ENCODE measurements at places on chromosomes 1 and 21. TPM values are rescaled to one million over a fixed set of nuclear protein-coding genes. Genes with fewer than 3 reads are reported as not detected.

The ARHGEF19 gene
- 17.1 TPM for total RNA-seq

The OR2G6 gene
- not detected for total RNA-seq

The MYOG gene
- total RNA-seq, result not detected

The PLA2G2C gene
- total RNA-seq, result 0.09 TPM

The TNFRSF18 gene
- total RNA-seq, result 2.7 TPM

- no peak for DNase-seq
Measured at GRCh38 chr1:151581921-151582320, 29.9 kb upstream of the SNX27 start.

GRCh38 chr1:20142001-20142710 lies 3.0 kb downstream of the PLA2G2F start:
- DNase-seq, result no peak

DNA sequence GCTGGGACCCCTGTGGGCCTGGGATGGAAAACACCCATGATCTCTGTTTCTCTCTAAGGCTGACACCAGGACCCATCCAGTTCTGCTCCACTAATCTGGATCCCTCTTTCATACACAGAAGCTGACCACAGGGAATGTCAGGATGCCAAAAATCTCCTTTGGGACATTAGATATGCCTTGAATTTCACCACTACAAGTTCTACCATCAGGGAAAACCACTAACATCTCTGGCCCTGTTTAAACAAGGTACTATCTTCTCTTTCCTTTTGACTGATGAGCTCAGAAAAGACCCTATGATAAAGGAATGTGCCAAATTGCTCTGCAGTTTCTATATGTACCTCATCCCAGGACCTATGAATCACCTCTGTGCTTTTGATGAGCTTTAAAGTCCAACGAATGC lies 10.2 kb upstream of the PLXNA2 start:
- DNase-seq, result no peak

- no peak for DNase-seq
Measured at GRCh38 chr1:216641669-216642460, 81.4 kb downstream of the ESRRG start.

DNA sequence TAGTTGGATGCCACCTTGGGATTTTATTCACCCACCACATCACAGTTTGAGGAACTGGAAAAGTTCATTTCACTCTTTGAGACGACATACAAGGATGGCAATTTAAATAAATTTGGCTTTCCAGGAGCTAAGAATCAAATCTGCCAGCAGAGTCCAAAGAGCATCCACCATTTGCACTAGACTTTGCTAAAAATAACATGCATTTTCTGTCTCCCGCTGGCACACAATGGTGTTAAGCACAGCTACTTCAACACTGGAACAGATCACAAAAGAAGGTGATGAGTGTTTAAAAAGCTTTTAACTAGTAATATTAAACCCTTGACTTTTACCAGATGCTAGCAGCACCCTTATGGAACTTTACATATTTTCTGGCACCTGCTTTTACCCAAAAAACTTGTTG lies 44.6 kb downstream of the MAEL start:
- no peak for DNase-seq

DNA sequence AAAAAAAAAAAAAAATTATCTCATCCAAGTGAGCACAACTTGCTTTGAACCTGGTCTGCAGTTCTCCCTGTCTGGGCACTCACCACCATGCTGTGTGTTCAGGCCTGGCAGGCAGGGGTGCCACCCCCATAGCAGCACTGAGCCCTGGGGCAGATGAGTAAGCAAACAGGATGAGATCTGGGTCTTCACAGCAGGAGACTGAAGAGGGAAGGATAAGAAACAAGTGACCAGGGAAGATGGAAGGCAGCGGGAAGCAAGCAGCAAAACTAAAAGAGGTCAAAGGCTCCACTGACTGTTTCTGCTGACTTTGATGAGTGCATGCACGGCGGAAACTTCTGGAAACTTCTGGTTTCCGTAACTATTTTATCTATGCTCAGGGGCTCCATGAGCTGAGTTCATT lies 133.5 kb upstream of the SOD1 start:
- DNase-seq, result no peak

DNA sequence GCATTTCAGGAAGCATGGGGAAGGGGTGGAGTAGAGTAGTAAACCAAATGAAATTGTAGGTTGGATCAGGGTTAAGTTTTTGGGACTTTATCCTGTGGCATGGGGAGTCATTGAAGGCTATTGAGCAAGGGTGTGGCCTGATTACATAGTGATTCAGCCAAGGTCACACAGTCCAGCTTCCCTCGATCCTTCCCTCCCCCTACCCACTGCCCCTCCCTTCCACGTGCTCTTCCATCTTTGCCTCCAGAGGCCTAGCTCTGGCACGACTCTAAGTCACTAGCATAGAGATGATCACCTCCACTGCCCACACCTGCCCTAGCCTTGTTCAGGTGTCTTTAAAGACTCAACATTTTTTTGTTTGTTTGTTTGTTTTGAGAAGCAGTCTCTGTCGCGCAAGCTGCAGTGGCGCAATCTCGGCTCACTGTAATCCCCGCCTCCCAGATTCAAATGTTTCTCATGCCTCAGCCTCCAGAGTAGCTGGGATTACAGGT lies 37.2 kb upstream of the SLC9A1 start:
- DNase-seq, result no peak

DNA sequence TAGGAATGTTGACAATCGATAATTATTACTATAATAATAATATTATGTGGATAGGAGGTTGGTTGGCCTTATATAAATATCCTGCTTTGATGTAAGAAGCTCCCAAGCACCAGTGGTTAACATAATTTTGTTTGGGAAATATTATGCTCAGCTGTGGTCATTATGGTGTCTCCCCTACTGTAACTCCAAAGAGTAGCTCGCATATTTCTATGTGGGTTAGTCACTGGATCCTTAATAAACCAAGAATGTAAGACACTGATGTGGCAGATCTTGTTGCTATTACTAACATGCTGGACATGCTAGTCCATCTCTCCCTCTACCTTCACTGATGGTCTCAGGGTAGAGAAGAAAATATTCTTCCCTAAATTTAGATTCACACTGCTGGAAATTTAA lies 79.2 kb upstream of the RALGPS2 start:
- DNase-seq, result no peak

DNA sequence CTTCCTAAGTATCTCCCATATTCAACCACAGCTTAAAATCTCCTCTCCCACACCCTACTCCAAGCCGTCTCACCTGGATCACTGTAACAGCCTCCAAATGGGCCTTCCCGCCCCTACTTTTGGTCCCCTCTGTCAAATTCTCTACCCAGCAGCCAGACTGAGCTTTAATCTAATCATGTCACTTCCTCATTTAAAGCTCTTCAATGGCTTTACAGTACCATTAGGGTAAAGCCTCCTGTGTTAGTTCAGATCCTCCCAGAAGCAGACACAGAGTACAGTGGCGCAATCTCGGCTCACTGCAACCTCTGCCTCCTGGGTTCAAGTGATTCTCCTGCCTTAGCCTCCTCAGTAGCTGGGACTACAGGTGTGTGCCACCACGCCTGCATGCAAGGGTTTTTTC lies 46.8 kb upstream of the PSEN2 start:
- no peak for DNase-seq

DNA sequence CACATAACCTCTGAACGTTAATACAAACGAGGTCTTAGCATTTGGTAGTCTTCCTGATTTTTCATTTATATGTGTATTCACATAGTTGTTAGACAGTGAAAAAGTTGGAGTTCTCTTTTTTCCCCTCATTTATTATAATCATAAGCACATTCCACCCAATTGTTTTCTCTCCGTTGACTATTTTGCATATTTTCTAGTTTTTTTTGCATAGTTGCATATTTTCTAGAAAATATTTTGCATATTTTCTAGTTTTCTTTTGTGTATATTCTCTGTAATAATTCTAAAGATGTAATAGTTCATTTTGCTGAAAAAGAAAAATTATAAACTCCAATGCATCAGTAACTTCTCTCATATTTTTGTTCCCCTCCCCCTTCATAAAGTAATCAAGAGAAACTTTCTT lies 47.5 kb downstream of the FYB2 start:
- DNase-seq, result no peak

- DNase-seq, result no peak
Measured at GRCh38 chr1:226402739-226403165, 5.1 kb downstream of the PARP1 start.

DNA sequence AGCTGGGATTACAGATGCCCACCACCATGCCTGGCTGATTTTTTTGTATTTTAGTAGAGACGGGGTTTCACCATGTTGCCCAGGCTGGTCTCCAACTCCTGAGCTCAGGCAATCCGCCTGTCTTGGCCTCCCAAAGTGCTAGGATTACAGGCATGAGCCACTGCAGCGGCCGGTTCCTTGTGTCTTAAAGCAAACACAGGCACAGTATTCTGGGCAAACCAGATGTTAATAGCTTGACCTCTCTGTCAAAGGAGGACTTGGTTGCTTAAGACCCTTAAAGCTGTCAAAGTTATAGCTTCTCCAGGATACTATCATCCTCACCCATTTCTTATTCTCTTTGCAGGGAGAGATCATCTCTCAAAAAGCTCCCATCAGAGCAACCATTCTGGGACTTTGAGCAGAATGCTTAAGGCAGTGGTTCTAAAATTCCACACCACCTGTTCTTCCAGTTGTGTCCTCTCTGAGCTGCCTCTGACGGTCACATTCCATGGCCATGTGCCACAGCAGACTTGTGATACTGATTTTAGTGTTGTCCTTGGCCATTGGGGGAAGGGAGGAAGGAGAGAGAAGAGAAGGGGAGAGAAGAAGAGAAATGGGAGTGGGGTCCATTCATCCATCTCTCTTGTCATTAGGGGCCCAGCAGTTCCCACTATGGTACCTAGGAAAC lies 81.8 kb downstream of the PBX1 start:
- no peak for DNase-seq

DNA sequence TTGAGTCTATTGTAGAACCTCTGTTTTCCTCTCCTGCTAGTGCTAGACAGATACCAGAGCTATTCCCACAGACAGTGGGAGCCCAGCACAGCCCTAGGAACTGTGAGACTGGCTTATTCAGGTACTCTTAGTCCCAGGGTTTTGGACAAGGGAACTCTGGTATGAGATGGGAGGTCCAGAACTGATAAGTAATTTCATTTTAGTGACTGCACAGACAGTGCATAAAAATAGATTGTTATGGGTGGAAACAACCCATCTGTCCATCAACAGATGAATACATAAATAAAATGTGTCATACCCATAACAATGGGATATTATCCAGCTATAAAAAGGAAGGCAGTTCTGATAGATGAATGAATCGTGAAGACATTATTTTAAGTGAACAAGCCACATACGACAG lies 9.0 kb downstream of the EPS8L3 start:
- DNase-seq, result no peak

GRCh38 chr1:94332516-94332915 lies 85.7 kb upstream of the ABCD3 start:
- no peak for DNase-seq

GRCh38 chr1:15316510-15316909 lies 69.5 kb downstream of the FHAD1 start:
- no peak for DNase-seq

DNA sequence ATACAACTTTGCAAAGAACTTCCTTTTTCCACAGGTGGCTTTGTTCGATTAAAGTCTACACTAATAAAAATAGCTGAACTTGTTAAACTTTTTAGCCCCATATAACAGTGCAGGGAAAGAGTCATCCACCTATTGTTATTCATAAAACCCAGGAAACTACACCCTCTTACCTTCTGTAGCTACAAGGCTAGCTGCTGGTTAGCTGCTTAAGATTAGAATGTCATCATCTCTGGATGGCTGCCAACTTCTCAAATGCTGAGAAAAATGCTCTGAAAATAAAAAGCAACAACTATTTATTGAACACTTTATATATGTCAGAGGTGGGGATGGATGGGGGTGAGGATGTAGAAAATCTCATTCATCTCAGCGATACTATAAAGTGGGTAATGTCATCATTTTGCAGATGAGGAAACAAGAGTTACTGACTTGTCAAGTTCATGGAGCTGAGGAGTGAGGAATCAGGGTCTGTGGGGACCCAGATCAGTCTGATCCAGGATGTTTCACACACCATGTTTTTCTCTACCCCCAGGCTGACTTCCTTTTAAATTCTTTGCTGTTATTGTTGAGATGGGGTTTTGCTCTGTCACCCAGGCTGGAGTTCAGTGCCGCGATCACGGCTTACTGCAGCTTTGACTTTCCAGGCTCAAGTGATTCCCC lies 17.1 kb downstream of the ATP5PF start:
- DNase-seq, result peak; percentile 27

DNA sequence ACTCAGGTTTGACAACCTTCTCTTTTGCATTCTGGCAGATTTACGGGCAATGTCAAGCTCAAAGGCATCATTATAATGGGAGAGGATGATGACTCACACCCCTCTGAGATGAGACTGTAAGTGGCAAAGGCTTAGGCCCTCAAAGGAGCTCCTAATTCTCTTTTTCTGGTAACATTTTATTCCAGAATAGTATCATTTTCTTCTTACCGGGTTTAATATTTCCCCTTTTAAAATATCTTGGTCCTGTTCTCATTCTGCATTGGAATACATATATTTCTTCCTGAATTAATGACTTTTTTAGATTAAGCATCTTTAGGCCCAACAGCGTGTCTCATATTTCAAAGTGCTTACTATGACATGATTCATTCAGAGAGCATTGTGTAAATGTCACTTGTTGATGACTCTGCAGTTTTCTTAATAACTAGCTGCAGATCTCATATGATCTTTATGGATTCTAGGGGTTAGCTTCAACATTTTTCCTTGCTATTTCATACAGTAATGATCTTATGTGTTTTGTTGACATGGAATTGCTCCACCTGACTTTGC lies 1.7 kb downstream of the PITHD1 start:
- DNase-seq, result no peak

GRCh38 chr1:61536174-61537108 lies 188.5 kb downstream of the TM2D1 start:
- no peak for DNase-seq

- no peak for DNase-seq
Measured at GRCh38 chr1:32861904-32862695, 8.6 kb downstream of the FNDC5 start.

- peak; percentile 78 for DNase-seq
Measured at GRCh38 chr1:175742790-175743459, 470 bp downstream of the TNR start.
